NCI-H526 treated with DMSO at 0.1 percent for 48 hours (cell line): ENCODE measurements at places on chromosomes 6 and 20.

GRCh38 chr6:105550955-105551620, 148.2 kb upstream of the PREP start:
- DNase-seq: no peak

GRCh38 chr6:109705258-109705657, 14.2 kb downstream of the FIG4 start:
- DNase-seq: peak; percentile 88

- DNase-seq: no peak
Measured at GRCh38 chr20:24579475-24579874, 110.0 kb downstream of the SYNDIG1 start.

DNA sequence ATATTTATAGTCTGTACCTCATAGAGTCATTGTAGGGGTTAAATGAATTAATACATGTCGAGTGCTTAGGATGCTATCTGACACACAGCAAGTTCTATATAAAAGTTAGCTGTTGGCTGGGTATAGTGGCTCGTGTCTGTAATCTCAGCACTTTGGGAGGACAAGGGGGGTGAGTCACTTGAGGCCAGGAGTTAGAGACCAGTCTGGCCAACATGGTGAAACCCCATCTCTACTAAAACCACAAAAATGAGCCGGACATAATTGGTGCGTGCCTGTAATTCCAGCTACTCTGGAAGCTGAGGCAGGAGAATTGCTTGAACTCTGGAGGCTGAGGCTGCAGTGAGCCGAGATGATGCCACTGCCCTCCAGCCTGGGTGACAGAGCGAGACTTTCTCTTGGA, 222.9 kb downstream of the UBE3D start:
- no peak for DNase-seq

DNA sequence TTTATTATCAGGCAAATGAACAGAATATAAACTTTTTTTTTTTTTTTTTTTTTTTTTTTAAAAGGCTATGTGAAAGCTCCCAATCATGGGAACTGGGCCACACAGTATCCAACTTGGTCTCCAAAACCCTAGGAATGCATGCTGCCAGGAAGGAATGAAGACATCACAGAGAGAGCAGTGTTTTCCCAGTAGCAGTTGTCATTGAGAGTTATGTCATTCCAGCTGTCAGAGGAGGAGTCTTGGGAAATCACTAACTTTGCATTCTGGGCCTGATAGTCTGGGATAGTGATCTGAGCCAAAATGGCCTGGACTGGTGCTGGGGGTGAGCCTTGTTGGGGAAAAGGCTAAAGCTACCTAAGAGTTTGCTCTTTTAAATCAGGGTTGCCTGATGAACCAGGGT, 231.3 kb upstream of the MAP3K7 start:
- no peak for DNase-seq

- peak; percentile 4 for DNase-seq
Measured at GRCh38 chr6:165439928-165440554, 130.6 kb upstream of the C6orf118 start.

GRCh38 chr20:38110525-38111178, 54.4 kb downstream of the TGM2 start:
- no peak for DNase-seq

GRCh38 chr6:156974830-156975261, 197.7 kb downstream of the ARID1B start:
- DNase-seq: peak; percentile 49

- no peak for DNase-seq
Measured at GRCh38 chr20:38075161-38075998, 41.8 kb downstream of the RPRD1B start.

GRCh38 chr20:3046677-3047462, 1.0 kb downstream of the MRPS26 start:
- DNase-seq: peak; percentile 94

DNA sequence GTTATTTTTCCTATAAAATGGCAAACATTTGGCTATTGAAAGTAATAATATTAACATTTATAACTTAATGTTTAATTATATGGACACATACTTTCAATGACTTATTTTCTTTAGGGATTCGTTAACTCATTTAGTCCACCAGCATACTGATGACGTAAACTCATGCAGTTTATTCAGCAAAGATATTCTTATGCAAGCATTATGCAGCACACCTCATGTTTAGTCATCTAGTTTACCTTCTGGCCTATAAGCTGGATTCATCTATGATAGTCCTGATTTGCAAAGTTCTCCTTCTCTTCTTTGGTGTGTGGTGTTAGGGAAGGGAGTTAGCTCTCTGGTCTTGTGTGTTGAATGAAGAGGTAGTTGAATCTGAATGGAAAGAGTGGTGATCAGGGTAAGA, 60.0 kb downstream of the OR2J2 start:
- no peak for DNase-seq

GRCh38 chr6:108739496-108740330, 108.5 kb upstream of the ARMC2 start:
- DNase-seq: no peak

DNA sequence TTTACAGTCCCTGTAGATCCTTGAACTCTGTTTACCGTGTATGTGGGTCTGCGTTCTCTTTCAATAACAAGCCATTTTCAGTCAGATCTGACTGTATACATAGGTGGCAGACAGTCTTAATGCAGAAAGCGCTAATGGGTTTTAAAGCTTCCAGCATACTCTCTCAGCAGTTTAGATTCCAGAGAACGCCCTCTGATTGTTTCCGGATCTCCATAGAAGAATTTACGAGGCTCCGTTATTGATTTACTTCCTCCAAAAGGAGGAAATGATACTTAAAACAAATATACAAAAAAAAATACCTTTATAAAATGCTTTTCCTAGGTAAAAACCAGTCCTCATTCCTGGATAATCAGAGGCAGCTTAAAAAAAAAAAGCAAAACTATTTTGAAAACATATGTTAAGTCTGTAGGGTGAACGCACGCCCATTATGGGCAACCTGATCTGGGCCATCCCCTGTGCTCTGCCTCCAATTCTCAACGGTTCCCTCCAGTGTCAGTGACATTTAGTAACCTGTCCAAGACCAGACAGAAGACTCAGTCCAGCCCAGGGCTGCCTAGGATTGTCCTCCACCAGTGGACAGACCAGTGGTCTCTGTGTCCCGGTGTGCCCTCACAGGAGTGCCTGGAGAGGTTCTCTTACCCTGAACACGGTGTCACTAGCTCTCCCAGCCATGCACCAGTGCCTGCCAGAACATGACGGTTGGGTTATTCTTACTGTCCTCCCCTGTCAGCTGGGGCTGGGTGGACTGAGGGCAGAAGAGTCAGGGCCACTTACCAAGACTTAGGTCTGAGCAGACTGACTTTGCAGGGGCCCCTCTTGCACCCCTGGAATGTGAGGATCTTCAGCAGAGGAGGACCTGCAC, 217.3 kb downstream of the ARID1B start:
- no peak for DNase-seq

DNA sequence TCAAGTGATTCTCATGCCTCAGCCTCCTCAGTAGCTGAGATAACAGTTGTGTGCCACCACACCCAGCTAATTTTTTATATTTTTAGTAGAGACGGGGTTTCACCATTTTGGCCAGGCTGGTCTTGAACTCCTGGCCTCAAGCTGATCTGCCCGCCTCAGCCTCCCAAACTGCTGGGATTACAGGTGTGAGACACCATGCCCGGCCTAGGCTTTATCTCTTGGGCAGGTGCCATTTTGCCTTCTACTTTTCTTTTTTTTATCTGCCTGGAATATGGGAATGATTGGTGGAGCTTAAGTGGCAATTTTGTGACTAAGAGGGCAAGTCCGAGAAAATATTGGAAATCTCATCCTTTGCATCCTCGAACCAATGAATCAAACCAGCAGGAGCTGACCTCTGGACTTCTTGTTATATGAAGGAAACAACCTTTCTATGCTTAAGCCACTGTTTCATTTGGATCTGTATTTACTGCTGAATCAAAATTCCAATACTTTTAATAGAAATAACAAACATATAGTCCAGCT, 128.9 kb upstream of the ZNF217 start:
- DNase-seq: no peak

- no peak for DNase-seq
Measured at GRCh38 chr6:87099472-87099871, 4.6 kb upstream of the CGA start.

DNA sequence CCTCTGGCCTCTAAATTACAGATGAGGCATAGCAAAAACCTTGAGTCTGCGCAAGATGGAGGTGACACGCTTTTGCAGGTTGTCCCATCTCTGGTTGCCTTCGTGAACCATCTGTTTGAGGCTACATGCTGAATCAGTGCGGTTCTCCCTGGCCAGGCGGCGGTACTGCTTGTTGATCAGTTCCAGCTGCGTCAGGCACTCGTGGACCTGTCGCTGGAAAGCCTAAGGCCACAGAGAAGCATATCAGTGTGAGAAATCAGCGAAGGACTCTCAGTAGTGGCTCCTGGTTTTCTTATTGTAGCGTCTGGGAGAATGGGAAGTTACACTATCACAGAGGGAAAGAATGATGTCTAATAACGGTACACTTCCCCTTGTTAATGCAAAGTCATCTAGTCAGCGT, 344.4 kb downstream of the ESR1 start:
- no peak for DNase-seq

DNA sequence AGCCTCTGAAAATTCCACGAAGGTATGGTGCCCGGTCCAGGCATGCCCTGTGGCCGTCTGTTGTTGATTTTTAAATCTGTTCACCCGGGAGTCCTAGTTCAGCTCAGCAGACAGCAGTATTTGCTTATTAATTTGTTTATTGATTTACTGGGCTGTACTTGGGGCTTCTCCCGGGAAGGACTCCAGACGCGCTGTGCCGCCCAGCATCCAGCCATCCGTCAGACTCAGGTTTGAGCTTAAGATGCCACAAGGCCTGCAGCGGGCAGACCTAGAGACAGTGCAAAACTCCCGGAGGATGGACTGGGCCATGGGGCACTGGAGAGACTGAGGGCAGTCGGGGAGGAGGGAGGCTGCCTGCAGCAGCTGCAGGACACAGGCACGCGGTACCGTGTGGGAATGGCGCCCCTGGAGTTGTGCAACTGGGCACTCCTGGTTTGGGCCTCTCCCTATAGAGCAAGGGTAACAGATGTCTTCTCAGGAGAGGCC, 17.3 kb upstream of the CCDC167 start:
- peak; percentile 76 for DNase-seq

GRCh38 chr6:23728707-23729106, 397.3 kb upstream of the NRSN1 start:
- DNase-seq: no peak

GRCh38 chr6:38452816-38453660, 186.7 kb downstream of the BTBD9 start:
- DNase-seq: peak; percentile 89

- no peak for DNase-seq
Measured at GRCh38 chr20:50682065-50682464, 9.3 kb downstream of the RIPOR3 start.

GRCh38 chr6:24719125-24719971, at the start of gene C6orf62:
Gene C6orf62 (minus strand): TSS chr6:24719154. CDS start chr6:24718668, 486 bp downstream.
- no peak for DNase-seq

DNA sequence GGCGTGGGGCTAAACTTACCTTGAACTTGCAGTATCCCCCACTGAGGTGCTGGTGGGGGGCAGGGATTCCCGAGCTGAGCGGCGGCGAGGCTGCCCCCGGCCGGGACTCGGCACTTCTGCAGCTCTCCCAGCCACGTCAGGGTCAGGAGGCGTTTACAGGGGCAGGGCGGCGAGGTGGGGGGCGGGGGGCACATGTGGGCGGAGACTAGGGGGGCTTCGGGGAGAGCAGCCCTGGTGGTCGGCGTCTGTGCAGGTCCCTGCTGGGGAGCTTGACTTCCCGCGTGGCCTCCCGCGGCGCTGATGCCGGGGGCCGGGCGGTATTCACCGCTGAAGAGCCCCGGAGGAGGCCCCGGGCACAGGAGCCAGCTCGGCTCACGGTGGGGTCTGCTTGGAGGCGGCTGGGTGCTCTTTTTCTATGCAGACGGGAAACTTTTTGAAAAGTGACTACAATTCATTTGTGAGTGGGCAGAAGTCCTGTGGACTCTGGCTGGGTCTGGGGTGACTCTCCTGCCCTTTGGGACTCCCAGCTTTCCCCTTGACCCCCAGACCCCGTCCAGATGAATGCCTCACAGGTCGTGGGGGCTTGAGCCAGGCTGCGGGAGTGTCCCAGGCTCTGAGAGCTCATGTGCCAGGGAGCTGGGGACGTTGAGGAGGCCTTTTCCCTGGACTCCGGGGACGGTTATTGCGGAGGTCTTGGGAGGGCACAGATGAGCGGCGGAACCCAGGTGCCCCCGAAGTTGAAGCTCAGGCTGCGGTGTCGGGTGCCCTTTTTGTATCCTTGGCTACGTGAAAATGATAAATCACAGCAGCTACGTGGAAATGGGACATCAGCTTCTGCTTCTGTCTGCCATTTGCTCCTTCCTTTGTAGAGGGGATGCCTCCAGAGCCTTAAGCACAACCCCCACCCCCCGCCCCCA, 75.9 kb upstream of the GATA5 start:
- no peak for DNase-seq

DNA sequence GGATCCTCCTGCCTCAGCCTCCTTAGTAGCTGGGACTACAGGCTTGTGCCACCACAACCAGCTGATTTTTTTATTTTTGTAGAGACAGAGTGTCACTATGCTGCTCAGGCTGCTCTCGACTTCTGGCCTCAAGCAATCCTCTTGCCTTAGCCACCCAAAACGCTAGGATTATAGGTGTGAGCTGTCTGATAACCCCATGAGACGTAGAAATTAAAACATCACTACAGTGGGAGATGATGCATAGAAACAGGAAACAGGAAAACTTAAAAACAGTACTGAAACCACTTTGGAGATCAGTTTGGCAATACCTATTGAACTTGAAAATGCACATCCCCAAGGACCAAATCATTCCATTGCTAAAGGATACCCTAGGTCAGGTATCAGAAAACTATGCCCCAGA, 10.8 kb downstream of the SENP6 start:
- no peak for DNase-seq

GRCh38 chr20:55067158-55067825, 591.9 kb downstream of the DOK5 start:
- no peak for DNase-seq

DNA sequence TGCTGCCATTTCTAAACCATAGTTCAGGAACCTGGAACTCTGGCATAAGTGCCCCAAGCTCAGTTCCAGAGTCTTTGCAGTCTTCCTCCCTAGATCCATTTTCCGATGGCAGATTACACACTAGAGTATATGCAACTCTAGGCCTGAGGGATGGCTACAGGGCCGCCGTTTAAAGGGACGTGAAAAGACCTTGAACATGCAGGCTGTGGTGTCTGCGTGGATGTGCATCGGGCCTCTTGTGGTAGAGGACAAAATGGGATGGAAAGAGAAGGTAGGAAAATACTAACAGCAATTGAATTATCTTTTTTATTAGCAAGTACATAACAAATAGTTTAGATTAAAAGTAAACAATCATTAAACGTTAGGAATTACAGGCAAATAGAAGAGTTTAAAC, 588.9 kb downstream of the RFPL4B start:
- DNase-seq: no peak
